Dorsolateral prefrontal cortex (tissue), 122 donors: ENCODE measurements at places on chromosomes 2 and 18.

DNA sequence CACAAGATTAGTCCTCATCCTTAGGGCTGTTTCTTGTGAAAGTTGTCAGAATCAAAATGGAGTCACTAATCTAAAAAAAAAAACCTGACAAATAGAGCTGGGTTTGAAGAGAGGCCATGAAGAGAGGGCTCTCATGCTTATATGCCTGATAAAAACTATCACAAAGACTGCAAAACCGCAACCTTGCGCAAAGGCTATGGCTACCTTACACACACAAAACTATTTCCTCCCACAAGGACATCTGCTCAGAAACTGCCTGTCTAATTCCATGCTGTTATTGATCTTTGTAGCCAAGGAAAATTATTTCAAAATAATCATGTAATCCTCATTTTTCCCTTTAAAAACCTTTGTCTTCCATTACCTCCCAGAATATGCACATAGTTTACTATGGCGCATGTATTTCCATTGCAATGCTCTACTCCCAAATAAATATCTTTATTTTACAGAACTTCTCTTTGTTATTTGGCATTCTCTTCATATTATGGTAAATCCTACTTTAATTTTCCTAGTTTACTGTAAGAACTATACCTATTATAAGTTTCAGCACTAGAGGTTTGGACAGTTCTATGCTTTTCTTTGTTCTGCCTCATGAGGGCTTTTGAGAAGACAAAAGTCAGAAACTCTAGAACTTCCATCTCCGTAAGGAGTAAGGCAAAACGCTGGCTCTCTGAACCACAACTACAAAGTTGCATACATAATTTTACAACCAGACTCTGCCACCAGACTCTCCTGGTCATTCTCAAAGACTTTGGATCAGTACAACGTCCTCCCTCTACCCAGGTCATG lies 9.6 kb upstream of the DPYSL5 start:
- no peak for DNase-seq

GRCh38 chr2:12066986-12067385 lies 320.6 kb downstream of the LPIN1 start:
- DNase-seq: no peak

DNA sequence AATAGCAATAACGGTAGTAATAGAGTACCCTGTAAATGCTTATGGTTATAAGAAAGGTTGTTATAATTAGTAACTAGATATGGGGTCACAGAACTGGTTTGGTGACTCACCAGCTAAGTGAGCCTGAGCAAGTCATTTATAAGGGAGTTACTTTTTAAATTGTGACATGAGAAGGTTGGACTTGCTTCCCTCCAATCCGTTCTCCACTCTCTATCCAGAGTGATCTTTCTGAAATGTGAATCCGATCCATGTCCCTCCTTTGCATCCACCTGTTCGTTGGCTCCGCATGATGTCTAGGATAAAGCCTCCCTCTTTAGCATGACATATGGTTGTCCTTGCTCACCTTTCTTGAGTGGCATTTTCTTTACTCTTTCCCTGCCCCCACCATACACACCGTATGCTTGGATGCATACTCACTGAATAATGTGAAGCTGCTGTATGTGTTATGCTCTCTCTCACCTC lies 83.1 kb downstream of the CDC42EP3 start:
- DNase-seq: no peak

DNA sequence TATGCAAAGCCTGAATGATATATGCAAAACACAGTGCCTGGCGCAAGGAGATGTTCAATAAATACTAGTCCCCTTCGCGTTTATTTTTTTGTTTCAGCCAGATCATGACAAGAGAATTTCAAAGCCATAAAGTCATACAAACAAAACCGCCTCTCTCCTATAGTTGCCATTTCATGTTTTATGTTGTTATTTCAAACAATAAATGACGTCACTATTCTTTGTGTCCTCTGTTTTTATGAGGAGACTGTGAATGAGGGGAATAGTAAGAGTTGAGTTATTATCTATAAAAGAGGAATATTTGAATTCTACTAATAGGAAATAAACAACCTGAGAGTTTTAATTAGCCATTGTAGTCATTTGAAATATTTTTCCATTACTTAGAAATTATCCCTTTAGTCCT lies 464.5 kb downstream of the THSD7B start:
- no peak for DNase-seq

- no peak for DNase-seq
Measured at GRCh38 chr2:159855557-159856061, 57.6 kb upstream of the CD302 start.
